Uterus (tissue), 4 donors: ENCODE measurements at places on chromosomes 7 and 10. TPM values are rescaled to one million over a fixed set of nuclear protein-coding genes. Genes with fewer than 3 reads are reported as not detected.

The ADAM12 gene
- 60.8 TPM for total RNA-seq

- DNase-seq, result no peak
Measured at GRCh38 chr7:149171892-149172533, 23.3 kb upstream of the ZNF282 start.

GRCh38 chr10:78298835-78299234, 265.2 kb downstream of the RPS24 start:
- no peak for DNase-seq

The FKBP14 gene
- 4.9 TPM for total RNA-seq

GRCh38 chr7:152672626-152673025, 3.3 kb downstream of the XRCC2 start:
- DNase-seq, result no peak

DNA sequence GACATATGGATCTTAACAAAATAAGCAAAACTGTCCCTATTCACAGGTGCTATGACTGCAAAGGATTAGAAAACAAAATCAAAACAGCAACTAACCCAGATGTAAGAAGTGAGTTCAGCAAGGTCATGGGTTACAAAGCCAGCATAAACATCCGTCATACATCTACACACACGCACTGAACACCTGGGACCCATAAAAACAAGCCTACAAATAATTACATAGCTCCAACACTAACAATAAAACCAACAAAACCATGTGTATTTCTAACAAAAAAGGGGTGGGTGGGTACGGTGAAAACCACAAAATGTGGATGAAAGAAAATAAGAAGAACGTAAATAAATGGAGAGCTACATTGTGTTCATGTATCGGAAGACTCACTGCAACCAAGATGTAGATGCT, 256.8 kb downstream of the ELFN1 start:
- DNase-seq, result no peak

The ERVW-1 gene
- not detected for total RNA-seq

DNA sequence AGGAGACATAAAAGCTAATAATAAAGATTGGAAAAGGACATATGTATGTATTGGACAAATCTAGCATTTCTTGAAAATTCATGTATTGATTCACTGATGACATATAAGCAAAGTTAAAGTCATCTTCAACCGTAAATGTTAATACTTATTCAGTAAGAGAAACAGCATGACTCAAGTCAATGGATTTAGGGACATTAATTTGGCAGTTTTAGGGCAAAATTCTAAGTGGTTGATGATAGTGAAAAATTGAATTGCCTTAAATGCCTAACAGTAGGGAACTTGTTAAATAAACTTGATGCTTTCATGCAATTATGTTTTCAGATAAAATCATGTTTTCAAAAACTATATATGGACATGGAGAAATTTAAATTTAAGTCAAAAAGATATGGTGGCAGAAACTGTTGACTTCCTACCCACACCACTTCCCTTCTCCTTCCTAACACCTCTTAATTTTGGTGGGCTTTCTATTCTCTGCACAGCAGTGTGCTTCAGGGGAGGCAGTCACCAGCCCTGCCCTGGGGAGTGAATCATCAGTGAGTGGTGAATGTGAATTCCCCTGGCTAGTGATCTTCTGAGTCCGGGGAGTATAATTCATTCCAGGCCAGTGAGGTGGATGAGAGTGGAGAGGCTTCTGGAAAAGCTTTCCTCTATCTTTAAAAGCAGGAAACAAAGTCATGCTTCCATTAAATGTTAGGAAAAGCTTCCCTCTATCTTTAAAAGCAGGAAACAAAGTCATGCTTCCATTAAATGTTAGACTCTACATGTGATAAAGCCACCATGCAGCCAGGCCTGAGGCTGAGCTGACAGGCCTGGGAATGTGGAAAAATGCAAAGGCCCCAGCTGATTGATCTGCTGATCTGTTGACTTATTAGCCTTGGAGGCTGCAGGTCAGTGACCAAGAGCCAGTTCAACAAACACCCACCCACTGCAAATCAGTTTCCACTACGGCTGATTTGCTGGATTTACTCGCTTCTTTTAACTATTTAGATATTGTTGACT, 25.2 kb upstream of the ITGB1 start:
- no peak for DNase-seq

GRCh38 chr7:21981524-21981923, 35.8 kb upstream of the CDCA7L start:
- no peak for DNase-seq

The DMBT1 gene
- total RNA-seq, result 0.15 TPM

The SEPTIN7 gene
- total RNA-seq, result 503 TPM

DNA sequence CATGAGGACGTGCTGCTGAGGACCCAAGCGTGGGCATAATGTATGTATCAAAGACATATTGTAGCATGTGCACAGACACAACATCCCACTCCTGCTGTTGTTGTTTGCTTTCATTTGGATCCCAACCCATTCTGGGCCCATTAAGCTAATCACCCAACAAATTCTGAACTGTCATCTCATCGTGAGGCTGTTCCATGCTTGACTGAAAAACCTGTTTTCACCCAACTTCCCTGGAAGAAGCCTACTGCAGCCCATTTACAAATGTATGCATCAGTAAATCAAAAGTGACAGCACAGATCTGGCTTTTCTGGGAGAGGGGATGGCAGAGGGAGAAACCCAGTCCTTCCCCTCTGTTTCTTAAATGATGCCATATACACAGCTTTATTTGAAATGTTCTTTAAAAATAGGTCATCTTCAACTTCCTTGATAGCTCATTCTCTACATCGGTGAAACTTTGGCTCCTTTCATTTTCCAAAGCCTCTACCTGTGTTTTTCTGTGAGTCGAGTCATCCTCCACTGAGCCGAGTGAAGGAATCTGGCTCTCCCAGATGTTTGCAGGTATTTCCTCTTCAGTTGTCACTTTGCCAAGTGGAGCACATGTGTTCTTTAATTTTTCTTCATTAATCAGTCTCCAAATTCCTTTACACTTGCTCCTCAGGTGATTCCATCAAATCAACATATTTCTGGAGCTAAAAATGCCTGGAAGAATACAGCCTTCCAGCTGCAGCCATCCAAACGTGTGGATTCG, 151.8 kb downstream of the CHN2 start:
- no peak for DNase-seq

GRCh38 chr7:156029460-156030007, 217.3 kb upstream of the SHH start:
- DNase-seq, result no peak

GRCh38 chr10:110413903-110414547, 83.7 kb upstream of the DUSP5 start:
- DNase-seq, result no peak

GRCh38 chr7:87474533-87475358, 734 bp downstream of the ABCB4 start:
- no peak for DNase-seq

The MCU gene
- 35.5 TPM for total RNA-seq

The DCLRE1A gene
- total RNA-seq, result 0.26 TPM

The LAMTOR4 gene
- 103 TPM for total RNA-seq

The CD36 gene
- total RNA-seq, result 6.2 TPM

GRCh38 chr10:69439813-69440506, 11.3 kb upstream of the TSPAN15 start:
- no peak for DNase-seq

DNA sequence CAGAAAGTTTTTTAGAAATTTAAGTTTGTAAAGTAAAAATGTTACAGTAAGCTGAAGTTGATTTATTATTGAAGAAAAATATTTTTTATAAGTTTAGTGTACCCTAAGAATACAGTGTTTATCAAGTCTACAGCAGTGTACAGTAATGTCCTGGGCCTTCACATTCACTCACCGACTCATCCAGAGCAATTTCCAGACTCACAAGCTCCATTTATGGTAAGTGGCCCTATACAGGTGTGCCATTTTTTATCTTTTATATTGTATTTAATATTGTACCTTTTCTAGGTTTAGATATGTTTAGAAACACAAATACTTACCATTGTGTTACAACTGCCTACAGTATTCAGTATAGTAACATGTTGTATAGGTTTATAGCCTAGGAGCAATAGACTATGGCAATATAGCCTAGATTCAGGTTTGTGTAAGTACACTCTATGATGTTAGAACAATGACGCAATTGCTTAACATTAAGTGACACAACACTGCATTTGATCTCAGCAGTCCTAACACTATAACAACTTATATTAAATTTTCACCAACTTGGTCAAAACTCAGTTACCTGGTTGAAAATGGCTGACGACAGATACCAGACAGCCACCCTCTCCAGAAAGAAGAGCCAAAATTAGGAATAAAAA, 45.7 kb downstream of the HIBADH start:
- DNase-seq, result no peak

DNA sequence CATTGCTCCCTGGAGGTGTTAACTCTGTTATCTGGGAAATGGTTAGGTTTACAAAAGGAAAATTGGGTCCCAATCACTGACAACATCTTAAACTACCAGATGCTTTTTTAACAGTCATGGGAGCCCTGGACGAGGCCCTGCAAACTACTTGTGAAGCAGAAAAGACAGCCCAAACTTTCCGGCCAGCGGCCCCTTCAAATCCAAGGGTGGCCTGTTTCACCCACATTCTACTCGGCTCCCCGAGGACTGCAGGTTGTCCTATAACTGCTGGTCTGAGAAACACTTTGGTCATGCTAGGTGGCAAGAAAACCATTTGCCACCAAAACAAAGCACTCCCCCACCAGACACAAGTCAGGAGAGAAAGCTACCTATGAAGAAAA, 2.6 kb downstream of the TUBGCP2 start:
- no peak for DNase-seq

DNA sequence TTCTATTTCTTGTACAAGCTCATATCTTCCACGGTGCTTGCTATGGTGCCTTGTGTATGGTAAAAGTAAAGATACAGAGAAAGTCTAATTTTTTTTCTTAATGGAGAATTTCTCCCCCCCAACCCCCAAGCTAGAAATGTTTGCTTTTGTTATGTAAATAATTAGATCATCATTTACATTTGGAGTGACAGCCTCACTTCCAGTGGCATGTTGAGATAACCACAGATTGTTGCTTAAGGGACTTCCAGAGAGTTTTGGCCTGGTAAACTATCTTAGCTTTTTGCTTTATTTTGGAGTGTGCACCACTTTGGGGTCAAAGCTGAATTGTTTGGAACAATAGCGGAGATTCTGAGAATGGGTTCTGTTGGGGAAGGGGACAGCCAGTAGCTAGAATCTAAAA, 129.7 kb downstream of the ZNF365 start:
- DNase-seq, result no peak

GRCh38 chr10:74784462-74784861, 41.9 kb upstream of the KAT6B start:
- no peak for DNase-seq

DNA sequence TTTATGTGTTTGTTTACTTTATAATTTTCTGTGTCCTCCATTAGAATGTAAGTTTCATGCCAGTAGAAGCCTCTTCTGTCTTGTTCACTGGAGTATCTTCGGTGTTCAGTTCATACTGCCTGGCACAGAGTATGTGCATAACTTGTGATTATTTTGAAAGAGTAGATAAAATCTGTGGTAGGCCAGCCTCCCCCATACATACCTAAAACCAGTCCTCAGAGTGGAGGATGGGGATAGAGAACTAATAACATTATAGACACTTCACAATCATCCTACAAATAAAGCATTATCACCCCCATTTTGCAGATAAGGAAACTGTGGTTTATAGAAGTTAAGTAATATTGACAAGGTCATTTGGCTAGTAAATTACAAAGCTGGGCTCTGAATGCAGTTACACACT, 28.0 kb downstream of the VIM start:
- no peak for DNase-seq

DNA sequence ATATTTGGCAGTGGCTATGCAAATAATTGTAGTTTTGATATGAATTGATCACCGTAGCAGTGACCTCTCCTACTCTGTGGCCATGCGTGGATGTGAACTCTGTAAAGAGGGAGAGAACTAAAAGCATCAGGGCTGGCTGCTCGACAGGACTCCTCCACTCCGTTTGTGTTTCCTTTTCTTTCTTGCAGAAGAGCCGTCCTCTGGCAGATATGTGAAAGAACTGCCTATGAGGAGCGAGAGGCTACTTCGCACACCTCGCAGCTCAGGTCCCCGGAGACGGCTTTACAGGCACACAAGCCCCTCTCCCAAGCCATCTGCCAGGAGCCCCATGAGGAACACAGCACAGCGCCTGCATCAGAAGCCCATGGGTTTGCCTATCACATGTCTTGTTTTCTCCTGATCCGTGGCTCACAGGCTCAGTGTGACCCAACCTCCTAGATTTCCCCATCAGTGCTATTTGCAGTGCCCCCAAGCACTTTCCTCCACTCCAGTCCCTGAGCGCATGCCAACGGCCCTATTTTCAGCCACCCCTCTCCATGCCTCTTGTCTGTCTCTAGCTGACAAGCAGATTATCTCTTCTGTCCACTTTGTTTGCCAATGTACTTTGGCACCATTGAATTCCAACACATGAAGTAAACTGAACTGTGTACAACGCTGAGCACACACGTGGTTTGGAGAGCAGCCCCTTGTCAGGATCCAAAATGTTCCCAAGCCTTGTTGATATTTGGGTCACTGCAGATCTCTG, 164.3 kb upstream of the AKR1E2 start:
- DNase-seq, result peak; percentile 56

DNA sequence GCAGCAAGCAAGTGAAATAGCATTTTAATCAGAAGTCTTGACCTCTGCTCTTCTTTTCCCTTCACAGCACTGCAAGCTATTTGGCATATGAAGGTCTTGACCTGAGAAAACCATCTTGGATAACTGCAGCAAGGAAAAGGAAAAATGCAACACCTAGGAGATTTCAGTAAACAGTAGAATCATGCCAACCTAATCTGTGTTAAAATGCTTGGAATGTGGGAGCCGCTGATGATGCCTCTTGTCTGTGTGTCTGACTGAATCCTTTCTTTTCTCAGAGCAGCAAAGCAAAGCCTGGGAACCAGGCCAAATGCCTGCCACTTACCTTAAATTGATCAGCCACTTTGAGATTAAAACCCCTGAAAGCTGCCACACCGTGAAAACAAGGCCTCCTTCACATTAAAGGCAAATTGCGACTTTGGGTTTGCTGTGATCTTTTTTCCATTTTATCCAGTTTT, 80.4 kb upstream of the CDK6 start:
- DNase-seq, result no peak

DNA sequence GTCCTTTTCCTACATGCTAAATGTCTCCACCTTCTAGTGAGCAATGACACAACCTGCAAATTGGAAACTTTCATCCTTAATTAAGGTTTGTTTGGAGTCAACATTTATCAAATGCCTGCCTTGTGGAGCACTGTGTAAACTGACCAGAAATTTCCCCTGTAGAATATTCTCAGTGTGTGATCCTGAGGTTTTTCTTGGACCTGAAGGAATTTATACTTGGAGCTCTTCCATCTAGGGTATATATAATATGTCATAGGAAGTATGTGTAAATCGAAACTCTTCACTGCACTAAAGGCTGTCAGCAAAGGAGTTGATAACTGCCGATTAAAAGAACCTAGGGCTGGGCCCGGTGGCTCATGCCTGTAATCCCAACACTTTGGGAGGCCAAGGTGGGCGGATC, 152.4 kb downstream of the NSUN6 start:
- no peak for DNase-seq

DNA sequence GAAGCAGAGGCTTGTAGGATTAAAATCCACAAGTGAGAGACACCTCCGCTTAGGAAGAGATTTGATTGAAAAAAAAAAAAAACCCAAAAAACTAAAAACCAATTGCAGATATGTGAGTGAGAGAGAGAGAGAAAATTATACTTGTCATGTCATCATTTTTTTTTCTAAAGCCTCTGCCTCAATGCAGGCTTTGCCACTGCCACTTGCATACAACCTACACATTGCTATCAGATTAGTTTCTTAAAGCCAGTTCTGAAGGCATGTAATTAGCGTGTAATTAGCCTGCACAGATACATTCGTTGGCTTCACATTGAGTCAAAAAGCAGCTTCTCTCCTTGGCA, 86.1 kb upstream of the MTPN start:
- DNase-seq, result no peak

- DNase-seq, result peak; percentile 96
Measured at GRCh38 chr7:73683056-73683787, at the start of the genes BUD23 and DNAJC30. Gene BUD23, plus strand, starts transcription at chr7:73683597. Its CDS starts 29 bp downstream, at chr7:73683626. Gene DNAJC30, minus strand, starts transcription at chr7:73683453. Its CDS starts 30 bp downstream, at chr7:73683423.

GRCh38 chr10:16843252-16843870, 26.1 kb upstream of the RSU1 start:
- no peak for DNase-seq
